AG09309 (cell line): ENCODE measurements at places on chromosomes 5 and 9.

DNA sequence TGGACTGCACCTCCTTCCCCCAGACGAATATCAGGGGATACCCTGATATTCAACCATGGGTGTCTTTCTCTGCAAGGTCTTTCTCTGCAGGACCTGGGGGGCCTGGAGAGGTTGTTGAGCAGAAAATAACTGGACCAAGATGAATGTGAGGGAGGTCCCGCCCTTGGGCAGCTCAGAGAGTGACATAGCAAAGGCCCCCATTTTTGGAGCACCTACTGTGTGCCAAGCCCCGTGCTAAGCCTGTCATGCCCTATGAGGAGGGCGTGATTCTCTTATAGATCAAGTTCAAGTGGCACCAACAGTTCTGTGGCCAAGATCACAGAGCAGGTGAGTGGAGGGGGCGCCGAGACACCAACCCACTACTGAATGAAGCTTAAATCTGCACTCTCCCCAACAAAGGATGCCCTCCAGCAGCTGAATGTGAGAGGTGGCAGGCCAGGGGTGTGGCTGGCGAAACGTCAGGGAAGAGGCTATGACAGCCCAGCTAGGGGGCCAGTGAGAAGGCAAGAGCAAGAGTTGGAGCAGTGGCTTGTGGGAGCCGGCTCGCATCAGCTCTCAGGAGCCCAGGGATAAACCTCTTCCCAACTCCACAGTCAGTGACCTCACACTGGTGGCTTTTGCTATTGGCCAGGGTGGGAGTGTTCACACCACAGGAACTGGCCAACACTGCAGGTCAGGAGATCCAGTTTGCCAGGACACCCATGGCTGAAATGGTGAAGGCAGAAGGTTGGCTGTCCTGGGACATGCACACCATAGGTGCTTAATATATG, 5.3 kb downstream of the SARDH start:
- no peak for DNase-seq

DNA sequence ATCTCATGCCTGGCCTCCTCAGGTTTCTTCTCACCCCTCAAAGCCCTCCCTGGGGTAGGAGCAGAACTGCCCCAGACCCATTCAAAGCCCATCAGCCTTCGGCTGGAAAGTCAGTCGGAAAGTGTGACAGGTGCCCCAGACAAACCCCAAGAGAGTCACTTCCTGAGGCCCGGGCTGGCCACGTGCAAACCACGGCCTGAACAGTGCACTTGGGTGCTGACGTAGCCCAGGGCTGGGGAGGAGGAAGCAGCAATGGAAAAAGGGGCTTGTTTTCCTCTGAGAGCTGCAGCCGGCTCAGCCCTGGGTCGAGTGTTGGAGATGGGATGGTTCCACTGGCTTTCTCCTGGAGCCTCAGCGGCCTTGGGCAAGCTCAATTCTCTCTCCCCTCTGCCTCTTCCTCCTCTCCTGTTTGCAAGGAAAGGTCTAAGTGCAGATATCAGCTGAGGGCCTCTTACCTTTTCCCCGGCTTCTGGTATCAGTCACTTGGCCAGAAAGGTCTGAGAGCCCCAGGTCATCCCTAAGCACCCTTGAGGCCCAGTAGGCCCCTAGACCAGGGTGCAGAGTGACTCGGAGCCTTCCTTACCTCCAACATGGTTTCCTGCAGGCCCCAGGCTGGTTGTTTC, 5.9 kb upstream of the EGR1 start:
- no peak for DNase-seq

- DNase-seq = peak; percentile 61
Observed at GRCh38 chr5:9094582-9094981, 451.3 kb downstream of the SEMA5A start.

- no peak for DNase-seq
Observed at GRCh38 chr9:122217640-122218039, 11.1 kb downstream of the LHX6 start.
